Gastroesophageal sphincter (tissue), 4 donors: ENCODE measurements at places on chromosomes 16 and 17. TPM values are rescaled to one million over a fixed set of nuclear protein-coding genes. Genes with fewer than 3 reads are reported as not detected.

DNA sequence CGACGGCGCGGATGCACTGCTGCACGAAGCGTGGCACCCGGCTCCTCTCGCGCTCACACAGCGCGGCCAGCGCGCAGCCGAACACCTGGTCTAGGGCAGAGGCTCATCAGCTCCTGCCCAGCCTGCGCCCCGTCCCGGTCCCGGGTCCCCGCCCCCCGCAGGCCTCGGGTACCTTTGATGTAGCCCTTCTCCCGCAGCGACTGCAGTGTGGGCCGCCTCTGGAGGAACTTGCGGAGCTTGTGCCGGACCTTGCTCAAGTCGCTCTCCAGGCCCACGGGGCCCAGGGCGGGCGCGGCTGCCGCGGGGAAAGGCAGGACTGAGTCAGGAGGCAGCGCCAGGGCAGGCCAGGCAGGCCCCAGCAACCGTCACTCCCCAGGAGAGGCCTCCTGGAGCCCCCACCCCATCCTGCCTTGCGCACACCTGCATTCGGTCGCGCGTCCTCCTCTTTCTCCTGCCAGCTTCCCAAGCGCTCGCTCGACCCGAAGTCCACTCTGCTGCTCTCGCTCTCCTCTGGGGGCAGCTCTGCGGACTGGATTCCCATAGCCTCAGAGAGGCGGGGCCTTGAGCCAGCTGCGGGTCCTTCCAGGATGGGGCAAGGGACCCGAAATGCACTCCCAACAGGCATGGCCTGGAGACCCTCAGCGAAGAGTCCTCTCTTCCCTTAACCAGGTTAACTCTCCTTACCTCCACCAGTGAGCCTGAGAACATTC is 36.0 kb downstream of the ARHGAP27 start:
- ATAC-seq, result no peak

DNA sequence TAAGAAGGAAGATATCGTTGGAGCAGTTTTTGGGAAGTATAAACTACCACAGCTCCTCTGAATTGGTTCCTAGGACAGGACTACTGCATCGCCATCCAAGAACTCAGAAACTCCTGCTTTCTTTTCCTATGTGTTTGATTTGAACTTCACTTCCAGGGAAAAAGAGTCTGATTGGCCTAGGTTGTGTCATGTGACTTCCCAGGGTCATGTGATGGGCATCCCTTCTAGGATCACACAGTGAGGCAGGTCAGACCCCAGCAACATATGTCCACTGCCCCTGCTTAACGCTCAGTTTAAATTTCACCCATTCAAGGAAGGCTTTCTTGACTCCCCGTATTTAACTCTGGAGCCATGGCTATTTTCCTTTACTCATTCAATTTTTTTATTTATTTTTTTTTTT is 445.2 kb upstream of the SALL1 start:
- no peak for ATAC-seq

- ATAC-seq, result no peak
Observed at GRCh38 chr17:5788266-5788900, 204.1 kb upstream of the NLRP1 start.

- no peak for ATAC-seq
Observed at GRCh38 chr16:84883301-84883700, 63.5 kb downstream of the CRISPLD2 start.

DNA sequence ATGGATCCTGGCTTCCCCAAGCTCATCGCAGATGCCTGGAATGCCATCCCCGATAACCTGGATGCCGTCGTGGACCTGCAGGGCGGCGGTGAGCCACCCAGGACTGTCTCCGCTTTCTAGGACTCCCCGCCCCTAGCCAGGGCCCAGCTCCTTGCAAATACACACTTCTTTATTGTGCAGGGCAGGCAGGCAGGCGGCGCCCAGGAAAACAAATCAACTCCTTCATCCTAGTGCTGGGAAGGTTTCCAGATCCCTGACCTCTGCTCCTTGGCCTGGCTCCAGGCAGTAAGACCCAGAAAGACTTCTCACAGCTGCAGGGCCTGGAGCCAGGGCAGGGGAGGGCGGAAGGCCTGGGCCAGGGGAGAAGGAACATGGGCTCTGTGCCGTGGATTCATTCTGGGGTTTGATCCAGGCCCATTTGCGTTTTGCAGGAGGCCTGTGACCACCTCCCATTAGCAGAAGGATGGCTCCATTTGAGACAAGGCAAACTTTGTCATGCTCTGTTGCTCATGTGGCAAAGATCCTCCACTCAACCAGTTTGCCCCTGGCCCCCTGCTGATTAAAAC is 6.0 kb upstream of the LPCAT2 start:
- peak; percentile 86 for ATAC-seq

- no peak for ATAC-seq
Observed at GRCh38 chr16:25614716-25615265, 77.0 kb upstream of the HS3ST4 start.

DNA sequence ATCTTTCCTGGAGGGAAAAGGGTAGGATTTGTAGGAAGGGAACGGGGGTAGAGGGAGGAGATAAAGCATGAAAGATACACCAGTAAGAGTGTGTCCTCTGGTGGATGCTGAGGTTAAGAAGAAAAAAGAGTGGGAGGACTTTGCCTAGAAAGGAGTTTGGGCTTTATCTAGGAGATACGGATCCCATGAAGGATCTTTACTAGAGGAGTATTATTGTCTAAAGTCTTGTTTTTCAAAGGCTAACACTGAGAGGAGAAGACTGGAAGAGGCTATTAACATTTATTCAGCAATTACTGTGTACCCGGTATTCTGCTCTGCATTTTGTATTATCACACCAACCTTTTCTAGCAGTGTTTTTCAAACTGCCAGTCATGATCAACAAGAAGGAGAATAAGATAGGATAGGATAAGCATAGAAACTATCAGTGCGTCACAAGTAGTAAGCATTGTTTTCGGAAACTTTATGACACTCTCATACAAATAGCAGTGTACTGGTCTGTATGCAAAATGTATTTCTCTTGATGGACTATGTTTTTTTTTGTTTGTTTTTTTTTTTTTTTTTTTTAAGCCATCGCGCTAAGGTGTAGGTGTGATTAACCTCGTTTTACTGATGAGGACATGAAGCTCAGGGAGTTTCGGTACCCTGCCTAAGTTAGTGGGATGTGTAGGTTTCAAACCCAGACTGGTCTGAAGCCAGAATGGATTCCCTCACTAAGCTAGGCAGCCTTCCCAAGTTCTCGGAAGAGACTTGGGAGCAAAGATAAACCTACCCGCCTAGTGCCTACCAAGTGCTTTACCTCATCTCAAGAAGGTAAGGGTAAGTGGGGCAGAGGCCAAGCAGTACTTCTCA is 1.3 kb upstream of the SP2 start:
- no peak for ATAC-seq

PDILT gene
- total RNA-seq, result not detected

DNA sequence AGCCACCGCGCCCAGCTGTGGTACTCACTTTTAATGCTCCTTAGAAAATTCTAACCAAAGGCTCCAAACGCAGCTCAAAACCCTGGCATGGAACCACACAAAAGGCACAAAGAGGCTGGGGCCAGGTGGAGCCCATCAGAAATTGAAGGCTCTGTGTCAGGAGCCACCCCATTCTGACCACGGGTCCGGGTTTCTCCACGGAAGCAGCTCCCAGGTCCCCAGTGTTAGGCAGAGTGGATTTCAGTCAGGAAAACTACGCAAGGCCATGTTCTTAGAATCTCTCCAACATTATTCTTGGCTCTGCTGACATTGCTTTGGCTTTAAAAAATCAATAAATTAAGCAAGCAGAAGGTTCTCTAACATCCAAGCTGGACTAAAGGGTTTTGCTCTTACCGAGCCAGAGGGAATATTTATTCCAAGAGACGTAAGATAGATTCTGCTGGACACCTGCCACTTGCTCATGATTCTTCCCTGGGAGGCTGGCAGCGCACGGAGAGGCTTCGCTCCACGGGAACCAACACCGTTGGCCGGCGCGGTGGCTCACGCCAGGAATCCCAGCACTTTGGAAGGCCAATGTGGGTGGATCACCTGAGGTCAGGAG is 93.5 kb downstream of the NXN start:
- peak; percentile 85 for ATAC-seq

DNA sequence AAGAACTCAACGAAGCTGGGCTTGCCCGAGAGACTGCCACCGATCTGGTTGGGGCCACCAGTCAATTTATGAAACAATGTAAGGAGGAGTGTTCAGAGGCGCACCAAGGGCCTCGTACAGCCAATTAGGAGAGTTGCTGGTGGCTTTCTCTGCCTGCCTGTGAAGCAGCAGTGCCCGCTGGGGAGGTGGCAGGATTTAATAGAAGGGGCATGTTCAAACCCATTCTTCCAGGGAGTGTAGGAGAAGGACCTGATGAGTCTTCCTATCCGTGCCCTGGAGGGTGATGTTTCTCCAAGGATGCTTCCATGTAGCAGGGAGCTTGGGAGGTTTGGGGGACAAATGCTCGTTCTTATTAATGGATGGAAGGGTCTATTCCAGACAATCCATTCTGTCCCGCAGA is 178.4 kb downstream of the CCDC182 start:
- no peak for ATAC-seq

DNA sequence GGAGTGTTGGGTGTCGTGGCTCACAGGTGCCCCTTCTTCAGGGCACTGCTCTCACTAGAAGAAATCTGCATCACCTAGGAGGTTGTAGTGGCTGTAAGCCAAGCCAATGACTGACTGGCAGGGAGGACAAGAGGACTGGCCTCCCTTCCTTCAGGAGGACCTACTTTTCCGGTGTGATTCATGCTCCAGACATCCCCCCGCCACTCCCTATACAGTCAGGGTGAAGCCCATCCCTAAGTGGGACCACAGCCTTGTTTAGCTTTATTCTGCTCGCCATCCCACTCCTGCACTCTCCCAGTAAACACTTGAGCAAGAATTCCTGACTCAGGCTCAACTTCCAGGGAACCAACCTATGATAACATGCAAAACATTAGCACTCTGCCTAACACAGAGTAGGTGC is 67.0 kb downstream of the PLCG2 start:
- no peak for ATAC-seq

SLC13A2 gene
- total RNA-seq, result not detected
